ENCODE measurements at places on chromosomes 5 and 9.
A peak's percentile ranks its signal among the peaks of the same experiment; 100 is the strongest.

- no peak for DNase-seq
Measured at GRCh38 chr9:84241817-84242373, 98.7 kb downstream of the SLC28A3 start.

GRCh38 chr5:87051502-87052113, 216.1 kb upstream of the RASA1 start:
- DNase-seq, result no peak

- no peak for DNase-seq
Measured at GRCh38 chr9:34929506-34930102, 28.5 kb upstream of the PHF24 start.

DNA sequence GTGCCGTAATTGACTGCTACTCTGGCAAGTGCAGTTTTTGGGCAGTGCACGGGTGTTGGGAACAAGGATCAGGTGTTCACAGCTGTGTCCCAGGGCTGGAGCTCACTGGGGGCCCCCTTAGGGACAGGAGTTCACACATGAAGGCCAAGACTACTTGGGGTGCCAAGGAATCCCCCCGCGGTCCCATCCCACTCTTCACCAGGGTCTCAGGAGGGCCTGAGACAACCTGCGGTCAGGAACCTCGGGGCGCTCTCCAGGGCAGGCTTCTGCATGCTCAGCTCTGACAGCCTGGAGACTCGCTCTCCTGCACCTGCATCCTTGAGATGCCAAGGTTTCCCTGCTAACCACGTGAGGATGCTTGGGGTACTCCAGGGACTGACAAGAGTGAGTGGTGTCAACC, 2.3 kb upstream of the MAN1B1 start:
- DNase-seq, result no peak

GRCh38 chr5:169169783-169170182, 131.2 kb downstream of the SLIT3 start:
- no peak for DNase-seq

DNA sequence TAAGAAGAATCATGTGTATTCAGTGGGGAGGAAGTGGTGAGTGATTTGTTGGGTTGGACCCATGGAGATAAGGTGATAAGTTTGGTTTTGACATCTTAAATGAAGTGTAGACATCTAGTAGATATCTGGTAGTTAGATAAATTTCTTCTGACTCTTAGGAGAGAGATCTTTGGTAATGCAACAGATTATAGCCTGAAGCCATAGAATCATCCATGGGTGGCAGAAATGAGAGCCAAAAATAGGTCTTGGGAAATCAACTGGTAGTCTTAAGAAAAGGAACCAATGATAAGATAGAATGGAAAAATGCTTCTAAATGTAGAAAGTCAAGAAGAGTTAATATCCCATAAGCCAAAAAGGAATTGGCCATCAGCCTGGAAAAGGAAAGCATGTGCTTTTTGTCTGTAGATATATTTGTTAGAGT, 532.7 kb upstream of the GRAMD2B start:
- DNase-seq, result no peak

DNA sequence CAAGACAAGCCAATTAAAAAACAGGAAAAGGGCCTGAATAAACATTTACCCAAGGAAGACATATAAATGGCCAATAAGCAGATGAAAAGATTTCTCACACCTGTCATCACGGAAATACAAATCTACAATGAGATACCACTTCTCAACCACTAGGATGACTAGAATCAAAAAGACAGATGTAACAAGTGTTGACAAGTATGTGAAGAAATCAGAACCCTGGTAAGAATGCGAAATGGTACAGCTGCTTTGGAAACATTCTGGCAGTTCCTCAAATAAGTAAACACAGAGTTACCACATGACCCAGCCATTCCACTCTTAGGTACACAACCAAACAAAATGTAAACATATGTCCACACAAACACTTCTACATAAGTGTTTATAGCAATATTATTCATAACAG, 32.5 kb downstream of the LEAP2 start:
- DNase-seq, result peak; percentile 13

GRCh38 chr9:96305171-96305570, 3.2 kb upstream of the HSD17B3 start:
- DNase-seq, result no peak

DNA sequence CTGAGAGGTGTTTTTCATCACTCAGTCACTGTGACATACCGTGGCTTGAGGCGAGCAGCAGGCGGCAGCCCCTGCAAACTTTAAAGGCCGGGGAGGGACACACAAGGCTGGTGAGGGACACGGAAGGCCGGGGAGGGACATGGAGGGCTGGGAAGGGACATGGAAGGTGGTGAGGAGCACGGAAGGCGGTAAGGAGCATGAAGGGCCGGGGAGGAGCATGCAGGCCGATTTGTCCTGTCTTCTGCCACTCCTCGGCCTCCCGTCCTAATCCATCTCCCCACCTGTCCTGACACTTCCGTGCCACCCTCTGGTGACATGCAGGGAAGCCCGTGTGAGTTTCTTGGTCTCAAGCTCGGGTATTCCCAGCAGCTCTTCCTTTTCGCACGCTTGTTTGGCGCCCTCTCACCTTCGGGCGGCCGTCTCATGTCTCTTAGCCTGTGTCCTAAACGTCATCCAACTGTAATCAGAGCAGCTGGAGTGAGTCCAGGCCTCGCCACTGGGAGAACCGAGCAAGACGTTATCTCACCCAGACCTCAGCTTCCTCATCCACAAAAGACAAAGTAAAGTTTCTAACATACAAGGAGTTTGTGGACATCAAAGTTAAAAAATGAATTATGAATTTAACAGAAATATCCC, 126.5 kb downstream of the MRPL36 start:
- DNase-seq, result no peak

GRCh38 chr9:126522612-126523356, 90.9 kb upstream of the LMX1B start:
- DNase-seq, result no peak

- DNase-seq, result no peak
Measured at GRCh38 chr5:81630684-81631083, 120.2 kb downstream of the SSBP2 start.

GRCh38 chr5:1636981-1637638, 113.3 kb upstream of the LPCAT1 start:
- no peak for DNase-seq

GRCh38 chr9:107647611-107648010, 158.0 kb upstream of the KLF4 start:
- DNase-seq, result no peak

GRCh38 chr9:91776409-91777291, 173.4 kb downstream of the ROR2 start:
- DNase-seq, result no peak

DNA sequence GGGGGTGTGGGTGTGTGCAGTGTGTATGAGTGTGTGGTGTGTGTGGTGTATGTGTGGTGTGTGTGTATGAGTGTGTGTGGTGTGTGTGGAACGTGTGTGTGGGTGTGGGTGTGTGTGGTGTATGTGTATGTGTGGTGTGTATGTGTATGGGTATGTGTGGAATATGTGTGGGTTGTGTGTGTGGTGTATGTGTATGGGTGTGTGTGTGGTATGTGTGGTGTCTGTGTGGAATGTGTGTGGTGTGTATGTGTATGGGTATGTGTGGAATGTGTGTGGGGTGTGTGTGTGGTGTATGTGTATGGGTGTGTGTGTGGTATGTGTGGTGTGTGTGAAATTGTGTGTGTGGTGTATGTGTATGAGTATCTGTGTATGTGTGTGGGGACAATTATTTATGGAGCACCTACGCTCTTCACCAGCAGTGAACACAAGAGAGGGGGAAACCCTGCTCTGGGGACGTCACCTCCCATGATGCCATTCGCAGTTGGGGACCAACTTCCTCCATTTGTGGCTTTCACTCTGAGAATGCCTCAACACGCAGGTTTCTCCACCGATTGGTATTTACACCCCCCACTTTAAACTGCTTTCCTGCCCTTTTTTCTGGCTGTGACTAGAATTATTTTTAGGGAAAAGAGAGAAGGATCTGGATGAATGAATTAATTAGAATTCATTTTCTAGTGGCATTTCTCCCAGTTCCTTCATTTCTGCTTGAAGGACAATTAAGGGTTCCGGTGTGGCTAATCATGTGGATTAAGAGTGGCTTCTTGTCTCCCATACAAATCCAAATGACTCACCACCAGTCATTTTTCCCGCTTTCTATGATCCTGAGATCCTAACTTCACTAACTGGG, 238.1 kb downstream of the ROR2 start:
- DNase-seq, result no peak

DNA sequence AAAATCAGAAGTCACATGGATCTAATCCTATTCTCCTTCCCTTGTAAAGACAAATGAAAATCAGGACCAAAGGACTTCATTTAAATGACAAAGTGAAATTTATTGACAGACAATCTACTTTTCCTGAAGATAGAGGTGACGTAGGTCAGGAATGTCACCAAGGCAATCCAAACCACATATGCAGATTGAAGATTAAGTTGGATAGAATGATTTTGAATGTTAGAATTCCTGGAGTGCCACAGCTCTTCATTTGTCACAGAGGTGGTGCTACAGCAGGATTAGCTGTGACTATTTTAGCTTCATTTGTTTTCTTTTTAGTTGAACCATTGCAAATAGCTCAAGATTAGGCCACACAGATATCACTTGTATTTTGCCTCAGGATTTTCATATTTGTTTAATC, 736.0 kb upstream of the ARRDC3 start:
- DNase-seq, result no peak

DNA sequence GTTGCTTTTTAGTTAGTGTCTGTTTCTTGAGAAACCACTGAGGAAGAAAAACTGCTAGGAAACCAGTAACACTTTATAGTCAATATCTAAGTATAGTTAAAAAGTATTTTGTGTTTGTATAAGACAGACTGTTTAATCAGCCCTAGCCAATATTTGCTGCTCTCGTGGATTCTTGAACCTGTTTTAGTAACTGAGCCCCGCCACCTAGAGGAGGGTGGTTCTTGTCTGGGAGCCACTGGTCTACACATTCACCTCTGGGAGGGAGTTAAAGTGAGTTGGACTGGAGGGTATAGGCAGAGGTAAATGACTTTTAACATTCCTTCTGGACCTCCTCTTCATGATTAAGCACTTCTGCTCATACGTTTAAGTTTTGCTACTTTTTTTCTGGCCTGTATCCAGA, 117.2 kb downstream of the SPATA31D1 start:
- DNase-seq, result no peak

- no peak for DNase-seq
Measured at GRCh38 chr5:2006971-2007291, 124.2 kb upstream of the IRX4 start.

GRCh38 chr9:87277346-87277745, 220.3 kb upstream of the DAPK1 start:
- DNase-seq, result peak; percentile 57

GRCh38 chr9:94934816-94935328, 208.4 kb downstream of the AOPEP start:
- DNase-seq, result no peak

DNA sequence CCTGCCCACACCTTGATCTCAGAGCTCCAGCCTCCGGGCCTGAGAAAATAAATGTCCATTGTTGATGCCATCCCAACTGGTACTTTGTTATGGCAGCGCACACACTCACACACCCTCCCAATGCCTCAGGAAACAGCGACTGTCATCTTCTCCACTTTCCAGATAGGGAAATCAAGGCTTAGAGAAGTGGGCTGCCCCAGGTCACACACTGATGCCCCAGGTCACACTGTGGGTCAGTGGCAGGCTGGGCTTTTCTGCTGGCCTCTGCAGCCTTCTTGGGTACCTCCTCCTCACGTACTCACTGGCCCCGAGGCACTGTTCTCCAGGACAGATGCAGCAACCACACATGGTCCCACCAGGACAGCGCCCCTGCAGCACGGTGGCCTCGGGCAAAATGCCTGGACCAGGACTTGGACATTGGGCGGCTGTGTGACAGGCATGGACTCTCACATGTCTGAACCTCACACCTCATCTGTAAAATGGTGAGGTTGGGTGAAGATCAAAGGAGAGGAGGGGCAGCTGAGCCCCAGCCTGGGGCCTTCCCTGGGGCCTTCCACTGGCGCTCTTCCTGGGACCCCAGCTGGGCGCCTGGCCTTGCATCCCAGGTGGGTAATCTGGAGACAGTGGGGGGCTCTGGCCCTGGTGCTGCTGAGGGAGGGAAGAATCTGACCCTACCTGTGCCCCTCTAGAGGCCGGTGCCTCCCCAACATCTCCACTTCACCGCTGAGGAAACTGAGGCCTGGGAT, 156.0 kb downstream of the COL23A1 start:
- no peak for DNase-seq

- DNase-seq, result no peak
Measured at GRCh38 chr5:68738236-68738635, 355.6 kb upstream of the SLC30A5 start.

- DNase-seq, result no peak
Measured at GRCh38 chr5:25160891-25161290, 516.1 kb upstream of the CDH10 start.

DNA sequence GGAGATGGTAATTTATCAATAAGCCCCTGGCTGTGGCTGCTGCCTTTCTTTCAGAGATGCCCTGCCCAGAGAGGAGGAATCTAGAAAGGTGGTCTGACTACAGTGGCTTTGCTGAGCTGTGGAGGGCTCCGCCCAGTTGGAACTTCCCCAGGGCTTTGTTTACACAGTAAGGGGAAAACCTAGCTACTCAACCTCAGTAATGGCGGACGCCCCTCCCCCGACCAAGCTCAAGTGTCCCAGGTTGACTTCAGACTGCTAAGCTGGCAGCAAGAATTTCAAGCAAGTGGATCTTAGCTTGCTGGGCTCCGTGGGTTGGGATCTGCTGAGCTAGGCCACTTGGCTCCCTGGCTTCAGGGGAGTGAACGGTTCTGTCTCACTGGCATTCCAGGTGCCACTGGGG, 865.4 kb upstream of the ACO1 start:
- no peak for DNase-seq

DNA sequence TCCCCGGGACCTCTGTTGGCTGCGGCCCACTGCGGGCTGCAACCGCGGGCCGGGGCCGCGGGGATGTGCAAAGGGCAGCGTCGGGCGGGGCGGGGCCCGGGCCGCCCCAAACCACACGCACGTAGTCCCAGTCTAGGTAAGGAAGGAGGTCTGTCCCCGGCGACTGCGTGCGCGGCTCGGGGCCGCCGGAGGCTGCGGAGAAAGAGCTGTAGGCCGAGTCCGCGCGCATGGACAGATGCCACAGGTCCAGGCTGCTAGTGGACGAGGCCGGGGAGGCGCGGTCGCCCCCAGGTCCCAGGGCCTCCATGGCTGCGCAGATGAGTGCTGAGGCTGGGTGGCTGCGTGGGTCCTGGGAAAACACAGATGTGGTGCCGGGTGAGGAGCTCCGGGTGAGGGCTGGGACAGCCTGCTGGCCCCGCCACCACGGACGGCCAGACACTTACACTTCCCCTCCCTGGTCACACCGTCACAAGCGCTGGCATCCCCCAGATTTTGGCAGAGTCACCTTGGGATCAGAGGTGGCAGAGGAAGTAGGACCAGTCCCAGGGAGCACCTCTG, 4.5 kb downstream of the SHROOM1 start:
- no peak for DNase-seq

GRCh38 chr9:13358128-13358527, 78.6 kb upstream of the MPDZ start:
- peak; percentile 57 for DNase-seq

All from GM04503 (cell line).